ENCODE measurements at places on chromosomes 13 and 19. TPM values are rescaled to one million over a fixed set of nuclear protein-coding genes. Genes with fewer than 3 reads are reported as not detected.

The LSR gene
- total RNA-seq, result 82.0 TPM

The CFAP97D2 gene
- total RNA-seq, result 1.3 TPM

The NANOS2 gene
- not detected for total RNA-seq

The ZNF260 gene
- 28.3 TPM for total RNA-seq

The NDFIP2 gene
- 29.2 TPM for total RNA-seq

The CYSLTR2 gene
- total RNA-seq, result 0.92 TPM

GRCh38 chr13:86087244-86087643, 288.0 kb upstream of the SLITRK6 start:
- H3K27ac ChIP-seq, result no peak overlapping the region
- H3K36me3 ChIP-seq, result no peaks in the 10 kb centered on the region
- no peak for DNase-seq
- H3K27me3 ChIP-seq, result no peaks in the 10 kb centered on the region
- H3K4me1 ChIP-seq, result no peaks in the 10 kb centered on the region

DNA sequence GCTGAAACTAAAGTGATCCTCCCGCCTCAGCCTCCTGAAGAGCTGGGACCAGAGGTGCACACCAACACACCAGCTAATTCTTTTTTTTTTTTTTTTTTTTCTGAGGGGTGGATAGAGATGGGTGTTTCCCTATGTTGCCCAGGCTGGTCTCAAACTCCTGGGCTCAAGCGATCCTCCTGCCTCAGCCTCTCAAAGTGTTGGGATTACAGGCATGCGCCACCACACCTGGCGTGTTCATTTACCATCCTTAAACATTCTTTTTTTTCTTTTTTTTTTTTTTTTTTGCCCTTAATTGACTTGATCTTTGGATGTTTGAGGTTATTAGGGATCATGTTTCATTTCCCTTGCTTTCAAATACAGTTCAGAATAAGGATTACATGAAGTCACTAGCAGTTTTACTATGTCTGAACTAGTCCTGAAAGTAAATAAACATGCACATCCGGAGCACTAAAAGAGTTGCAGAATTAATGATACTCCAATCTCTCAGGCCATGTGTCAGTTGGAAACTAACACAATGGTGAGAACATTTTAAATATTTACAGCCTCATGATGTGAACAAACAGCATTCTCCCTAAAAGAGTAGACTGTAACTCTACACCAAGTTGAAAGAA, 10.2 kb downstream of the UTP14C start:
- H3K27me3 ChIP-seq, result no peaks in the 10 kb centered on the region
- DNase-seq, result no peak
- H3K36me3 ChIP-seq, result peaks cover 2% of the 10 kb centered on the region
- H3K4me3 ChIP-seq, result no peak overlapping the region
- H3K4me1 ChIP-seq, result peaks cover 3% of the 10 kb centered on the region

DNA sequence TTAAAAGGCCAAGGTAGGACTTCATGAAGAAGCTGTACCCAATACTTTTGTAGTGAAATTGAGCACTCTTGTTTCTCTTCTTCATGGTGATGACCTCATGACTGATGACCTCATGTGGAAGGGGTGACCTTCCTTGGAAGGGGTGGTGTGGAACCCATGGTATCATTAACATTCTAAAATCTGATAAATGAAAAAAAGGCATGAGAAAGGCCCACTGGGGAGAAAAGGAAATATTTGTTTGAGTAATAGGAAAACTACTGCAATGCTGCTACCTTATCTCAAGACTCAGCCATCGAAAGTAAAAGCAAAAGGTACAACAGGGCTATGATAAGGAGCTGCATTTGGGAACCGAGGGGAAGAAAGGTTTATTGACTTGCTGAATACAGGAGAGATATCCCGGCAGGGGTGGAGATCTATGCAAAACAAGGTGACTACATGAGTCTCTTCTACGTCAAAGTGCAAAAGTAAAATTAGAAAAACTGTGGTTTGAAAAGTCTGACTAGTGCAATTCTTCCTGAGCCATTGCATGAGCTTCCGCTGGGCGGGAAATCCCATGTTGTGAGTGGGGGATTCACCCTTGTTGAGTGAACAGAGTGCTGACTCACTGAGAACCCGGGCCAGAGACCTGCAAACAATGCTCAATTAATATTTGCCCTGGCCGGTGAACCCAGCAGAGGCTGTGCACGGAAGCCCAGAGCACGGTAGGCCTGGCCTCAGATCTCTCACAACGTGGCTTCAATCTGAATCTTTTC, 138.9 kb upstream of the RFC3 start:
- no peaks in the 10 kb centered on the region for H3K27me3 ChIP-seq
- H3K36me3 ChIP-seq, result no peaks in the 10 kb centered on the region
- peak overlapping the region; percentile 80 for H3K27ac ChIP-seq
- H3K4me3 ChIP-seq, result no peak overlapping the region
- DNase-seq, result peak; percentile 26
- H3K4me1 ChIP-seq, result peaks cover 4% of the 10 kb centered on the region

GRCh38 chr19:45667620-45668341, at the start of gene GIPR:
Gene GIPR (plus strand): TSS chr19:45668221. CDS start chr19:45669521, 1,300 bp downstream.
- no peaks in the 10 kb centered on the region for H3K36me3 ChIP-seq
- H3K27me3 ChIP-seq, result peaks cover 28% of the 10 kb centered on the region
- no peak within 1 kb of the TSS for H3K4me3 ChIP-seq

DNA sequence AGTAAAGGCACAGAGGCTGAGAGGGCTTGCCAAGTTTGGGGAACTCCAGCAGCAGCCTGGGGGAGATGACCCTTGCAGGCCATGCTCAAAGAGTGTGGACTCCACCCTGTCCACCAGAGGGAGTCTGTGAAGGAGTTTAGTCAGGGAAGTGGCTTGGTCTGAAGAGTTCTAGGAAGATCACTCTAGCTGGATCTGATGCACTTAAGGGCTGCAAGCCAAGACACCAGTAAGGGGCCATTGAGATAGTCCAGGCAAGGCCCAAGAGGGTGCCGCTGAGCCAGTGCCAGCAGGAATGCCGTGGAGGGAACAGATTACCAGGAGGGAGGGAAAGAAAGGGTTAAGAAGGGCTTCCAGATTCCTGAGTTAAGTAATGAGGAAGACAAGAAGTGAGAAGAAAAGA, 68.7 kb downstream of the ZAR1L start:
- no peaks in the 10 kb centered on the region for H3K27me3 ChIP-seq
- peaks cover 3% of the 10 kb centered on the region for H3K4me1 ChIP-seq
- peak; percentile 35 for DNase-seq
- no peak overlapping the region for H3K4me3 ChIP-seq

- no peak overlapping the region for H3K4me3 ChIP-seq
- H3K4me1 ChIP-seq, result peaks cover 12% of the 10 kb centered on the region
- H3K27me3 ChIP-seq, result no peaks in the 10 kb centered on the region
- H3K27ac ChIP-seq, result no peak overlapping the region
Observed at GRCh38 chr19:16371540-16371986, 46.9 kb downstream of the KLF2 start.

DNA sequence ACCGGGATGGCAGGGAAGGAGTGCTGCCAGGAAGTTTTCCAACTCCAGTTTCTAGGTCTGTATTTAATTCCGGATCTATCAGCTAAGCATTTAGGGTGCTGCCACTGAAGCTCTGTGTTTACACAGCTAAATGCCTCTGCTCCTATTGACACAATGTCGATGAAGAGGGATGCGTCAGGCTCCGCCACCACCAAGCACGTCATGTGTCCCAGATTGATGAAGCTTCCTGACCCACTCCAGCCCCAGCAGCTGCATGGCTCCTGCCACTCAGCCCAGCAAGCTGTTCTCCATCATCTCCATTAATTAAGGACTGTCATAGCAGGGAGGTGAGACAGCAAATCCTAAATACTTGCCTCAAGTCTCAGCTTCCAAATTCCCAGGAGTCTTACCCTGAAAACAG, 435.2 kb upstream of the ZNF507 start:
- H3K27ac ChIP-seq, result no peak overlapping the region
- no peak for DNase-seq
- no peaks in the 10 kb centered on the region for H3K27me3 ChIP-seq
- H3K36me3 ChIP-seq, result no peaks in the 10 kb centered on the region
- H3K4me3 ChIP-seq, result no peak overlapping the region

DNA sequence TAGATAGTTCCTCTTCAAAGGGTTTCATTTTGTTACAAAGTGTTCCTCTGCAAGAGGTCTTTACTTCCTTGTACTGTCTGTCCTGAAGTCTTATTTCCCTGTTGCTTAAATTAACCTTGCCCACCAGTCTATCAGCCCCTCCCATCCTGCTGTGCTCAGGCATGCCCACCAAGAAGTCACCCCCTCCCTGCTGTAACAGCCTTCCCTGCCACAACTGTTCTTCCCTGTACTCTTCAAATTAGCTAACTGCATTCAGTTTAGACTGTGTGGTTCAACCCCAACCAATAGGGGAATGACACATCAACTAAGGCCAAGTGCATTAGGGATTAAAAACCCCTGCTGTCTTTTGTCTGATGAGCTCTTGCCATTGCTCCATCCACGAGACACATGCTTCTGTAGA, 34.4 kb upstream of the ZNF562 start:
- no peaks in the 10 kb centered on the region for H3K27me3 ChIP-seq
- no peak overlapping the region for H3K4me3 ChIP-seq
- H3K27ac ChIP-seq, result no peak overlapping the region
- no peaks in the 10 kb centered on the region for H3K4me1 ChIP-seq
- no peak for DNase-seq

DNA sequence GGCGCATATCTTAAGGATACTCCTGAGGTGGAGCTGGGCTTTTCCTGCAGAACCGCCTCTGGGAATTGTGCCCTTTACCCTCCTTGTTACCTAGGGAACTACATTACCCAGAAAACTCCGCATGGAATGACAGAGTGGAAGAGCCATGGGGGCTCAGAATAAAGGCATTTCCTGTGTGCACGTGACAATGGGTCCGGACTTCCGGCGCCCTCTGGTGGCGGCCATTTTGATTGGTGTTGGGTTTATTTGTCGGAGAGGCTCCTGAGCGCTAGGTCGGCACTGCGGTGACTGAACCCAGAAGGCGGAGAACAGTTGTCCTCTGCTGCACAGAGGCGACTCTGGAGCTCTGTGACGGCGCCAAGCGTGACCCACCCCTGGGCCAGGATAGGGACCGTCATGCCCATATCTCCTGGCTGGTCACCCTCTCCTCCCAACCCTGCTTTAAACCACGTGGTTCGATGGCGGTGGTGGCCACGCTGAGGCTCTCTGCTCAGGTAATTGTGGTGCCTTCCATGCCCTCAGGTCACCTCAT, at the start of gene ZNF587B:
Gene ZNF587B, plus strand, starts transcription at position 229 of the 532 bp plus-strand sequence. Its CDS starts 230 bp downstream, at position 459.
- H3K4me1 ChIP-seq, result peaks cover 6% of the 10 kb centered on the region
- peak; percentile 85 for DNase-seq
- H3K36me3 ChIP-seq, result no peaks in the 10 kb centered on the region
- H3K27ac ChIP-seq, result peak within 1 kb of the TSS; percentile 28
- H3K27me3 ChIP-seq, result no peaks in the 10 kb centered on the region

GRCh38 chr13:98915981-98916380, 61.9 kb downstream of the DOCK9 start:
- H3K4me1 ChIP-seq, result peaks cover 12% of the 10 kb centered on the region
- no peaks in the 10 kb centered on the region for H3K27me3 ChIP-seq
- H3K27ac ChIP-seq, result peak overlapping the region; percentile 33
- no peak overlapping the region for H3K4me3 ChIP-seq
- H3K36me3 ChIP-seq, result peaks cover 13% of the 10 kb centered on the region

GRCh38 chr19:34493038-34493648, 11.6 kb downstream of the WTIP start:
- no peak for DNase-seq
- H3K36me3 ChIP-seq, result peaks cover 20% of the 10 kb centered on the region
- no peaks in the 10 kb centered on the region for H3K4me1 ChIP-seq
- H3K27ac ChIP-seq, result no peak overlapping the region

DNA sequence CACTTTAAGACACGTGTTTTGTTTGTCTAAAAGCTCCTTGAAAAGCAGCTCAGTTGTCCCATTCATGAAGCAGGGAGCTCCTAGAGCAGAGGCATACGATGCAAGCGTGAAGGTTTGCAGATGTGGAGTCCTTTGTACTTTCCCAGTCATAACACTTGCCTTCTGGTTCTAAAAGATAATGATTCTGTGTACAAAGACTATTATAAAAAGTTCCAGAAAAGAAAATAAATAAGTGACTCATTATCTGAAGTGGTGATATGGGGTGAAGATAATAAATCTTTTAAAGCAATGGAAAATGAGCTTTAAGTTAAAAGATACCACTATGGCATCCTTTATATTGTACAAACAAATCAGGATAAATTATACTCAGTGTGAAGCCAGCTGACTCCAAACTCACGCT, 569.9 kb downstream of the MYO16 start:
- no peak for DNase-seq
- no peaks in the 10 kb centered on the region for H3K27me3 ChIP-seq
- no peak overlapping the region for H3K4me3 ChIP-seq
- H3K4me1 ChIP-seq, result no peaks in the 10 kb centered on the region

- H3K27me3 ChIP-seq, result peaks cover 24% of the 10 kb centered on the region
- H3K4me1 ChIP-seq, result no peaks in the 10 kb centered on the region
Observed at GRCh38 chr19:18223860-18224524, 2.2 kb downstream of the PDE4C start.

All from lung (tissue), 17 donors.